ENCODE measurements at places on chromosomes 3 and 15.

DNA sequence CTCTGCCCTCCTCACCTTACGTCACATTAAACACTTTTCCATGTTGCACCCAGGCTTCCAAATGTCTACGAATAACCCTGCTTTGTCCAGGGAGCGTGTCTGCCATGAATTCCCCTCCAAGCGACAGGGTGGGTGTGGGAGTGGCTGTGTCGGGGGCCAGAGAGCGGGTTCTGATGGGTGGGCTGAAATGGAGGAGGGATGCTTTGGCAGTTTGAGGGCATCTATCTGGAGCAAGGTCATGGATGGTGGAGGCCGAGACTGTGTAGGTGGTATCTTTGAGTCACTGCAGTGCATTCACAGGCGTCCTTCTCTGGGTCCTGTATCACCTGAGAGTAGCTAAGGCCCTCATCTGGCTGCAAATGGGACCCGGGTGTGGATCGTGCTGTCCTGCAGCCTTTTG lies 36.6 kb downstream of the SMAD6 start:
- DNase-seq: no peak

DNA sequence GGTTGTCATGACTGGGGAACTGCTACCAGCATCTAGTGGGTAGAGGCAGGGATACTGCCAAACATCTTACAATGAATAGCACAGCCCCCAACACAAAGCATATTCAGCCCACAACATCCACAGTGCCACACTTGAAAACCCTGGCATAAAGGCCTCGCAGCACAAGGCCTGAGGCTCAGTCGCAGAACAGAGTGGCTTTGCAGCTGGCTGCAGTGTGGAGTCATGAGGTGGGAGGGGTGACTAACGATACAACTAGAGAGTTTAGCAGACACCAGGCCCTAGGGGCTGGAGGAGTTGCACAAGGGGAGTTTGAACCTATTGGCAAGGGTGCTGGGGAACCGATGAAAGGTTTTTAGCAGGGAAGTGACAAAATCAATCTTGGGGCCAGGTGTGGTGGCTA lies 32.1 kb downstream of the GRK7 start:
- no peak for DNase-seq

DNA sequence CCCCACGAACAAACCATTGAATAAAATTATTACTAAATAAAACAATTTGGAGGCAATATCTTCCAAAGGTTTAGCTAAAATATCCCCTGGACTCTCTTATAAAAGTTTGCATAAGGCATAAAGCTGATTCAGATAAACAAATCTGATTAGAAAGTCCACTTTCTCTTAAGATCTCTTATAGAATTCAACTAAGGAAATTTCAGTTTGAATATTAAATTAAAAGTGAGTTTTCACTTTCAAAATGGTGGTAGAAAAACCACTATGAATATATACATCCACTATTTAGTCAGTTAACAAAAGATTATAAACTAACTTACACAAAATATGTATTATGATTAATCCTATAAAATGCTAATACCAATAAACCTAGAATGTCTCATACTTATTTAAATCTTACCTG lies 424.9 kb downstream of the MECOM start:
- DNase-seq: no peak

GRCh38 chr3:128667641-128668040 lies 17.0 kb upstream of the RPN1 start:
- no peak for DNase-seq

GRCh38 chr15:100018191-100018590 lies 285.0 kb upstream of the LYSMD4 start:
- DNase-seq: no peak

GRCh38 chr3:27093771-27094170 lies 275.4 kb downstream of the NEK10 start:
- DNase-seq: no peak

GRCh38 chr3:44108481-44108880 lies 133.2 kb upstream of the TOPAZ1 start:
- DNase-seq: no peak

DNA sequence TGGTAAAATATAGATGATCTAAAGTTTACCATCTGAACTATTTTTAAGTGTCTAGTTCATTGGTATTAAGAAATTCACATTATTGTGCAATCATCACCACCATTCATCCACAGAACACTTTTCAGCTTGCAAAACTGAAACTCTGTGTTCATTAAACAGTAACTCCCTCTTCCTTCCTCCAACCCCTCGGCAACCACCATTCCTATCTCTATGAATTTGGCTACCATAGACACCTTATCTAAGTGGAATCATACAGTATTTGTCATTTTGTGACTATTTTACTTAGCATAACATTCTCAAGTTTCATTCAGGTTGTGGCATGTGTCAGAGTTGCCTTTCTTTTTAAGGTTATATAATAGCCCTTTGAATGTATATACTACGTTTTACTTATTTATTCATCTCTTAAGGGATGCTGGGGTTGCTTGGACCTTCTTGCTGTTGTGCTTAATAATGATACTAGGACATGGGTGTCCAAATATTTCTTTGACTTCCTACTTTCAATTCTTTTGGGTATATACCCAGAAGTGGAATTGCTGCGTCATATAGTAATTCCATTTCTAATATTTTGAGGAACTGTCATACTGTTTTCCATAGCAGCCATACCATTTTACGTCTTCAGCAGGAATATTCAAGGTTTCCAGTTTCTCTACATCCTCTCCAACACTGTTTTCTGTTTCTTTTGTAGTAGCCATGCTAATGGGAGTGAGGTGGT lies 20.9 kb downstream of the KAT2B start:
- no peak for DNase-seq

- no peak for DNase-seq
These were observed 11.4 kb upstream of the FETUB start for GRCh38 chr3:186628756-186629155.

DNA sequence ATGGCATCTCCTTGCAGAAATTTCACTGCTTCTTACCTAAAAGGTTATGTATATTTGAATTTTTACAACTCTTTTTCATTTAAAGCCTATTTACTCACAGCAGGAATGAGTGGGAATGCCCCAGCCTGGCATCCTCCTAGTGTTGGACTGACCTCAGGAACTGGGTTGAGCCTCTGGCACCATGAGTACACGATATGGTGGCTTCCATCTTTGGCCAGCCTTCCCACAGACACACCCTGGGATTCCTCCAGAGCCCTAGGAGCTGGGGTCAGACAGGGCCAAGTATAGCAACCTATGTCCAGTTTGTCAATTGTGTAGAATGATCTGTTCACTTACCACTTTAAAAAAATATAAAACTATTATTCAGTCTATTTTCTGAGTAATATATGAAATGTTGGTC lies 57.2 kb upstream of the HEG1 start:
- no peak for DNase-seq

GRCh38 chr3:102181175-102181920 lies 253.5 kb upstream of the ZPLD1 start:
- DNase-seq: no peak

GRCh38 chr3:188923671-188924070 lies 248.1 kb upstream of the TPRG1 start:
- DNase-seq: no peak

DNA sequence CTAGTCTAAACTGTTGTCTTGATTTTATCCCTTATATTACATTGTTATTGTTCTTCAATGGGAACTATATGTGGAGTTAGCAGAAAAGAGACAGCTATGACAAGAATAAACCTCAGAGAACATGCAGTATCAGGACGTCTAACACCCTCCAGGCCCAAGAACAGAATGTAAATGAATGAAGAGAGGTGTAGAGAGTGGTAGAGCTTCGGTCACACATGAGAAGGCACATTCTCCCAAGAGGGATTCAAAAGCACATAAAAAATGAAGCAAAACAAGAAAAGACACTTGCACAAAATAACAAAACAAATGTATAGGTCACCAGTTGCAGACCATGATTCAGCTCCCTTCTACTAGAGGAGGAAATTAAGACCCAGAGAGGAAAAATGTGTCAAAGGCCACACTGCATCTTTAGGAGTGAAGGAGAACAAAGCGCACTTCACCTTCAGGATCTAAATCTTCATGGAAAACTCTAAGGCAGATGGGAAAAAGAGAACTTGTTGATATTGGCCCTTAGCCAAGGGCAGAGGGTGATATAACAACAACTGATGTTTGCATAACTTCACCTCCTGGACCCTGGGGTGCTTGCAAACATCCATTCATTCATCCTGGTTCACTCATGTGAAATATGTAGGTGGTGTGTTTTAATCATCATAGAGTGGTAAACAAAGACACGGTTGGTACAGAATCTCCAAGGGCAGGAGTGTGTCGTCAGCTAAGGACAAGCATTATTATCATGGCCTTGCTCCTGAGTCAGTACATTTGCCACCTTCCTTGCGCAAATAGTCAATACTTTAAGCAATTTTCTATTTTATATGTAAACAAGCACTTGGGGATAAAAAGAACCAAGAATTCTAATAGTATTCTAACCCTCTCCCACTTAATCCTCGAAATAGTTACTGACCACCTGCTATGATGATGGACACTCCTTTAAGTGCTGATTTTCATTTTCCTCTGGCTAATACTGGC lies 8.8 kb downstream of the NEK10 start:
- DNase-seq: no peak

- no peak for DNase-seq
These were observed 11.5 kb downstream of the PLA2G4F start for GRCh38 chr15:42144841-42145375.

- DNase-seq: no peak
These were observed 113.8 kb downstream of the AKAP13 start for GRCh38 chr15:85494048-85494777.

DNA sequence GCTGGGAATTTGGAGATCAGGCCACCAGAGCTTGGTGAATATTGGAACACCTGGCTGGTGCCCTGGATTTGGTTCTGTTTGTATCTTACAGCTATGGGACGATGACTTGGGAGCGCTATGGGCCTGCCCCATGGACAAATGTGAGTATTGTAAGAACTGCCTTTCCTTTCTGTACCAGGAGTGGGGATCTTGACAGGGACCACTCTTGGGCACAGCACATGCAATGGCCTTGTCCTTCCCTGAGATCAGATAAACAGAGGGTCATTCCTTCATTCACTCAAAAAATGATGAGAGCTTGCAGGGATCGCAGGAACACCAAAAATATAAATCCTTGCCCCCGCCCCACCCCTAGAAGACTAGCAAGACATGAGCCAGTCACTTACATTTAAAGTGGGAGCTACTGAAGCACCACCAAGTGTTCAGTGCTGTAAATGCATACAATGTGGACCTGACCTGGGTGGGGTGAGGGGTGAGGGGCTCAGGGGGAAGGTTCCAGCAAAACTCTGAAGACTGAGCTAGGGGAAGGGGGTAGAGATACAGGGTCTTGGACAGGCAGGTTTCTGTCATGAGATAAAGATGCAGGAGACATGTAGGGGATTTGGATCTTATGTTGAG lies 2.7 kb upstream of the CRELD1 start:
- DNase-seq: no peak

- DNase-seq: no peak
These were observed 58.3 kb downstream of the EPHB3 start for GRCh38 chr3:184619787-184620430.

DNA sequence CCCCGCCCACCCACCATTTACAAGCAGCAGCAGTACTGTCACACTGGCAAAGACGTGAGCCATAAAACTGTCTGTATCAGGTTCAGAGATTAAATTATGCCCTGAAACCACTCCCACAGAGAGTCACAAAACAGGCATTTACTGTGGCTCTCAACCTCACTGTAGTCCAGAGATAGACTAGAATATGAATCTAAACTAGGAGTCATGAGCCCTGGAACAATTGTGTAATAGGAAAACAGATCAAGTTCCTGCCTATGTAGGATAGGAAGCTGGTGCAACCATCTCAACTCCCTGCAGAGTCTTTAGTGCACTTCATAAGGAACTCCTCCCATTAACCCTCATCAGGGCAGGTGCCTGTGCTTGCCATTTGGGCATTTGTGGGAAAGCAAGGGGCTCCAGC lies 61.7 kb downstream of the FAM227B start:
- no peak for DNase-seq

DNA sequence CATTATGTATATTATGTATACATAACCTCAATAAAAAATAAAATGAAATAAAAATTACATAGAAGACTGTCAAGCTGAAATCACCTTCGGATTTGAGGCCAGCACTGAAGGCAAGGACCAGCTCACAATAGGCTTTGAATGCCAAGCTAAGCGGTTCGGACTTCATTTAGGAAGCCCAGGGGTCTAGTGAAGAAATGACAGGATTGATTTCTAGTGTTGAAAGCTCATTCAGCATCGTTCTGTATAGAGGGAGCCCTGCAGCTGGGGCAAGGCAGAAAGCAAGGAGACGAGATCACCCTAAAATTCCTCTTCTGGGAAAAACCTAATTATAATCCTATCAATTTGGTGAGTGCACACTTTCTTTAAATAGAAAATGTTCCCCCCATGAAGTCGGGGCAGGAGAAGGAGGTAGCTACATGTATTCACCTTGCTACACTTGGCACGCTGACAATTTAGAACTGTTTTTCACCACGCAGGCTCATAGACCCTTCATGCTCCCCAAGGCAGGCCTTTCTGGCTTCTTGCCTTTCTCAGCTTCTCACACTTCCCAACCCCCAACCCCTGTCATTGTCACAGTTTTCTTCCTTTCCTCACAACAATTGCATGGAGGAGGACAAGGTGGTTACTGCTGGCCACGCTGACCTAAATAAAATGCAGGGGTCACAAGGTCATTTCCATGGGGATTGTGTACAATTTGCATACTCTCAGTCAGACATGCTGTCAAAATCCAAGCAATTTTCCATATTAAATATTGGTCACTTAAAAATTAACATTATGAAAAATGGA lies 44.4 kb upstream of the SSR3 start:
- no peak for DNase-seq

DNA sequence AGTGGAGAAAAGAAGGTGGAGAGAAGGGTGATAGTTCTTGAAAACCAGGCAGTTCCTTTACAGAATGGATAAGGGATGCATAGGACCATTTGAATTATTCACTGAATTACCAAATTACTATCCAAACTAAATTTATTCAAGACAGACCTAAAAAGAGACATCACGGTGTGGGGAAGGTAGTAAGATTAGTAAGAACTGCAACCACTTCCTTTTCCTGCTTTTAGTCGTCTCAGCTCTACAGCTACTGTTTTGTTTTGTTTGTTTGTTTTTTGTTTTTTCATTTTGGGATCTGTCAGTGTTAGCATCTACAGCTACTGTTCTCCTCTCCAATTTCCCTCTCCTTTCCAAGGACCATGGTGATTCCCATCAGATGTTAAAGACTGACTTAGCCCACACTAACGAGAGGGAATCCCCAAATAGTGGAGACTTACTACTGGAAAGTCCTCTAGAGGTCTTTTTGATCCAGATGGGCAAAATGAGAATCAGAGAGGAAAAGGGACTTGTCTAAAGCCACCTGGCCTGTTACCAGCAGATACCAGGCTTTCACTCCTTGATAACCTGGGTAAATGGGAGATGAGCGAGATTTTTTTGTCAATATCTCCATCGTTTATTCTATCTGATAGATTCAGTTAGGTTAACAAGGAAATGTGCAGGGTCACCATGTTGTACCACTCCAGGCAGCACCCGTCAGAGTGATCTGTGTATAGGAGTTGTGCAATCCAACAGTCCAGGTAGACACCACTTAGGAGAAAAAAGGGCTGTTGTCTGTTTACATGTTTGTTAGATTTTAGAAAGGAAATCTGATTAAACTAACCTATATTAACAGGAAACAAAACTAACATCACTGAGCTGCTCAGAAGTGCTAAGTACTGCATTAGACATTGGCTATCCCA lies 6.0 kb downstream of the HCLS1 start:
- DNase-seq: no peak
